CD4-positive, alpha-beta memory T cell (primary cell): ENCODE measurements at places on chromosomes 11 and 22. TPM values are rescaled to one million over a fixed set of nuclear protein-coding genes. Genes with fewer than 3 reads are reported as not detected.
A peak's percentile ranks its signal among the peaks of the same experiment; 100 is the strongest.

The SOX10 gene
- polyA plus RNA-seq = not detected

GRCh38 chr22:45319324-45319685 is 9.6 kb downstream of the FAM118A start:
- no peak for DNase-seq

DNA sequence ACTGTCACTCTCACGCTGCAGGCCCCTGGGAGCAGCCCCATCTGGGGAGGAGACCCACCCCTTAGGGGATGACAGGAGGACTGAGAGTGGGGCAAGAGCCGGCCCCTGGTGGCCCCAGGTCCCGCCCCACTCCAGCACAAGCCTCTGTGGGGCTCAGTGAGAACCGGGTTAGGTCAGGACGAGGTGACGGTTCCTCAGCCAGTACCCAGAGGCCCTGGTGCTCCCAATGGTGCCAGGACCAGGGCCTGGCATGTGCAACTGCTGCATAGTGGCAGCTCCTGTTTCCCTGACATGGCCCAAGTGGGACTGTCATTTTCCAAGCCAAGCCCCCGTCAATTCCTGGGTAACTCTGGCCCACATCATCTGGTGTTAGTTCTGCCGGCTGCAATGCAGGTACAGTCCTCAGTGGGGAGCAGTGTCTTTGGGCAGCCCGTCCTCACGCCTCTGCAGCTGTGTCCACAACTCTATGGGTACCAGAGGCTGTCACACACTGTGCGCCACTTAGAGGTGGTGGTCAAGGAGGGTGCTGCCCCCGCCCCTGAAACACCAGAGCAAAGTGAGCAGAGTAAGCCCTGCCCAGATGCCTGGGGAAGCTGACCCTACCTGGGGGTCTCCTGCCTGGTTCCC is 15.9 kb downstream of the CHID1 start:
- no peak for DNase-seq

DNA sequence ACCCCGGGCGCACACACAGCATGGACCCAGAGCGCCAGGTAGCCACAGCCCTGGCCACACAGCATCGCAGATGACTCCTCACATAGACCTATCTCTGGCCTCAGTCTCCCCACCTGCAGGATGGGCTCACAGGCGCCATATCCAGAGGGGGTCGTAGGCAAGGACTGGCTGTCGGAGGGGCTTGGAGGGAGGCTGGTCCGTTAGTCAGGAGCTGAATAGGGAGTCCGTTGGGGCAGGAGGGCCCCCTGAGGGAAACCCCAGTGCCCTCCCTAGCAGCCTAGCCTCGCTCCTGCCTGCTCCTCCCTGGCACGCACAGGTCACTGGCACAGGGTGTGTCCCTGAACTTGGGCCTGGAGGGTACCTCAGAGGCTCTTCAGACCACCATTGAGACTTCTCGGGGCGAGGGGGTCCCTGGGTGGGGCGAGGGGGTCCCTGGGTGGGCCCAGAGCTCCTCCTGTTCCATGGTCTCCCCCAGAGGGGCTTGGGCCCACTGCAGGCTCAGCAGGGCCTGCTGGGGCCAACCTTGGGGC is 2.0 kb downstream of the PLXNB2 start:
- no peak for DNase-seq

GRCh38 chr11:57303990-57304579 is 20.7 kb downstream of the TNKS1BP1 start:
- no peak for DNase-seq

GRCh38 chr22:45608763-45609180 is 62.9 kb upstream of the ATXN10 start:
- peak; percentile 30 for DNase-seq

The DNAJB7 gene
- polyA plus RNA-seq = not detected

- no peak for DNase-seq
These were observed 34.5 kb upstream of the ANO3 start for GRCh38 chr11:26297189-26297975.

The OR8D1 gene
- not detected for polyA plus RNA-seq

DNA sequence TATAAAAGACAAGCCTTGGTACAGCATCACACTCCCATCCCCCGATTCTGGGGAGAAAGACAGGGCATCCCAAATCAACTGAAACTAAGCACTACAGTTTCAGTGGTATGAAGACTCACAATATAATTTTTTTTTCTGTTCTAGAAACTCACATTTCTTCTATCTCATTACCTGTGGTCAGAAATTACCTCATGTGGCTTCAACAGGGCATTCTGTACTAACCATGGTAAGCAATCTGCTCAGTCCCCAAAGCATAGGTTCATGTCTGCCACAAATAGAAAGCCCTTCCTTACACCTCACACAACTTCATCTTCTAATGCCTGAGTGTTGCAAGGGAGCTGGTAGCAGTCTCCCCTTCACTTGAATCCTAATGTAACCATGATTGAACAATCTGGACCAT is 147.4 kb upstream of the POU2AF2 start:
- no peak for DNase-seq

DNA sequence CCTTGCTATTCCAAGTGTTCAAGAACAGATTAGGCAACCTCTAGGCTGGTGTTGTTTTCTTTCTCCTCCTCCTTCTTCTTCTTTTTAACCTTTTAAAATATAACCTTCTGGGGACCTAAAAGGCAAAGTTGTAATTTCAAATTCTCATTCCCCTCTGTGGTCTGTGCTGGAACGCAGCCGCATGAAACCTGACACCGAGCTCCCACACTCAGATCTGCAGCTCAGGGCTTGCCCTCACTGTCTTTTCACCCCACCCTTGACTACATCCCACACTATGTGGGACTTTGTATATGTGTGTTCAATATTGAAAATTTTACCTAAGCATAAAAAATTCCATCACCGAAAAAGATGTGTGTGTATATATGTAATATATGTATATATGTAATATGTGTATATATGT is 62.0 kb upstream of the ARHGAP42 start:
- no peak for DNase-seq

The TRPM5 gene
- not detected for polyA plus RNA-seq

The BIRC2 gene
- polyA plus RNA-seq = 33.4 TPM

The CHRM1 gene
- not detected for polyA plus RNA-seq

The XKR3 gene
- not detected for polyA plus RNA-seq

GRCh38 chr11:111635706-111636045 is 33.4 kb downstream of the SIK2 start:
- no peak for DNase-seq

The MRGPRX3 gene
- not detected for polyA plus RNA-seq

- DNase-seq = no peak
These were observed 502.1 kb upstream of the B3GAT1 start for GRCh38 chr11:134913999-134914590.

The PTDSS2 gene
- polyA plus RNA-seq = 6.3 TPM

The SAA2 gene
- polyA plus RNA-seq = not detected

The C22orf42 gene
- not detected for polyA plus RNA-seq

DNA sequence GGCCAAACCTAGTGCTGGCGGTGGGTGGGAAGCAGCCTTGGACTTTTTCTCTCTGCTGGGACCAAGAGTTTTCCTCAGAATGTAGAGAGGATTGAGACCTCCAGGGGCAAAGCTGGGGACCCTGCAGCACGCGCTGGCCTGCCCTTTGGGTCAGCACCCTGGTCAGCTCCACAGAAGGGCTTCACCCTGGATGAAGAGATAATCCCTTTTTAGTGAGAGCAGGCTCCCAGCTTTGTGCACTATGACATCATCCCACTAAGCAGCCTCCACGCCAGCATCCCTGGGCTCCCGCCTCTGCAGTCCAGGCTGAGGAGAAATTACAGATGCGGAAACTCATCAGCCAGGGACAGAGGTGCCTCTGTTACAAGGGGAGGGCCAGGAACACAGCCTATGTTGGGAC is 23.5 kb downstream of the DRICH1 start:
- no peak for DNase-seq

- DNase-seq = no peak
These were observed 7.6 kb downstream of the AP2A2 start for GRCh38 chr11:933142-933851.

DNA sequence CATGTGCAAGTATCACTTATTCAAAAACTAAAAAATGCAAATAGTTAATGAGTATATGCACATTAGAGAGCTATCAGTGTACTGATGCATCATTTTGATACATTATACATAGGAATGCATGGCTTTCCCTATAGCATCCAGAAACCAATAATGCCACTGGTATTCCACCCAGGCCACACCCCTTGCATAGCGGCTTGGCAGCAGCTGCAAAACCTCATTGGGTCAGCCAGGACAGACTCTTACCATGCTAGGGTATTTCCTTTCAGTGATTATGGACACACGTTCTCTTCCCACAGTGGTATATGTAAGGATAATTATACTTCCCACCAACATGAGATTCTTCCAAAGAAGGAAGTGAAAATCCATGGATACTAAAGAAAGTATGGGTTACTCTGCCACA is 145.9 kb upstream of the PITPNB start:
- DNase-seq = no peak

DNA sequence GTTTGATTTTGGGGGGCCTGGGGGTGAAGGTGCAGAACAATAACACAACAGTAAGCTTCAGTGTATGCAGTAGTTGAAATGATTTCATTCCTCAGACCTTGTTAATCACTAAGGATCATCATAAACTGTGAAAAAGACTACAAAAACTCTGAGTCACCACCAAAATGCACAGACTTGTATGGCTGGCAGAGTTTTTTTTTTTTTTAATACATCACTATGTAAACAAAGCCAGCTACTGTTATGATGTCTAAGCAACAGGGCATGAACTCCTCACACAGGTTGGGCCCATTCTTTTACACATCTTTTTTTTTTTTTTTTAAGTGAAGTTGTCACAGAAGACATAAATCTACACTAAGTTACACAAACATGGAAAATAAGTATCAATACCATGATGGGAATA is 311.9 kb downstream of the GUCY1A2 start:
- no peak for DNase-seq

The SMTNL1 gene
- polyA plus RNA-seq = not detected

- DNase-seq = no peak
These were observed 12.5 kb downstream of the DDX25 start for GRCh38 chr11:125916683-125917347.

The PIH1D2 gene
- polyA plus RNA-seq = not detected

- DNase-seq = no peak
These were observed 102.3 kb upstream of the DRD2 start for GRCh38 chr11:113577356-113578032.

The NCAM1 gene
- polyA plus RNA-seq = not detected

The CARD10 gene
- polyA plus RNA-seq = not detected

GRCh38 chr11:35260342-35260985 is 121.5 kb downstream of the CD44 start:
- no peak for DNase-seq

- no peak for DNase-seq
These were observed 104.0 kb downstream of the SOX6 start for GRCh38 chr11:16252373-16252772.

GRCh38 chr11:2306452-2306823 is 4.6 kb downstream of the TSPAN32 start:
- DNase-seq = no peak

DNA sequence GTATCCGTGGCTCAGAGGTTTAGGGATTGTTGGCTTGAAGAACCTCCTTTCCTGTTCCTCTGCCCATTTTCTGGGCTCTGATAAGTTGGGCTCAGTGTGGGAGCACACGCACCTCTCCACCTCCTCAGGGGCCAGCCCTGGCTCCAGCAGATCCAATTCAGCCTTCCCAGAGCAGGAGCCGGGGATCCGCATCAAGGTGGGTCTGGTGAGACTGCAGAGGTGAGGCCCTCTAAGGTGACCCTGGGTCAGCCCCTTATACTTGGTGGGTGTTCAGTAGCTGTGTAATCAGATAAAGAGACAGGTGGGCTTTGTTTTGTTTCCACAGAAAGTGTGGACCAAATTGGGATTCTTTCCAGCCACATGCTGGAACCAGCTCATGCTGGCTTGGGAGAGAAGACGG is 1466.0 kb downstream of the TBC1D22A start:
- DNase-seq = no peak

DNA sequence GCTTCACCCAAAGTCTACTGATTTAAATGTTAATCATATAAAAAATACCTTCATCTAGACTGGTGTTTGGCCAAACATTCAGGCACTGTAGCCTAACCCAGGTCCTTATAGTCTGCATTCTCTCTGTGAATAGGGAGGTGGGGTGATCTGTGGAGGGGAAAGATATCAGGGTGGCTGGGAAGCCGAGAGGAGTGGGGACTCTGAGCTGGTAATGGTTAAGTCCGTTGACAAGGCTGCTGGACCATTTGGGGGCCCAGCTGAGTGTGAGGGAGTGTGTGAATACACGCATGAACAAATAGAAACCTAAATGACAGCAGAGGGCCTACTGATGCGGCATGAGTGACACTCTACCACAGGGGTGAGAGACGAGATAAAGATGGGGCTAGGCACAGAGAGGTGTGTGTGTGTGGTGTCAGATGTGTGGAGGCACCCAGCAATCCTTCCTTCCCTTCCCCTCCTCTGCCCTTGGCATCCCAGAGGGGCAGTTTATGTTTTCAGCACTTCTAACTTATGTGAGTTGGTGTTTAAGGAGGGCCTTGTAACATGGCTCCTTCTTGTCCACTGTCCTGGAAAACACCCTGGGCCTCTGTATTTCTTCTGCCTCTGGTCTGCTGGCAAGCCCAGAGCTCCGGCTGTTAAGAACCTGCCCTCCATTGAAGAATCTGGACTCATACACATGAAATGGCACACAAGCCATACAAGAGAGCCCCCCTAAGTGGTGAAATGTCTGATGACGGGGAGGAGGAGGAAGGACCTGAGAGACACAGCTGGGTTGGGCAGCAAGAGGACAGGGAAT is 249.1 kb upstream of the TBCEL start:
- no peak for DNase-seq

The SSTR3 gene
- polyA plus RNA-seq = 0.50 TPM

GRCh38 chr22:48945621-48946458 is 881.8 kb downstream of the BRD1 start:
- DNase-seq = no peak

The TENM4 gene
- polyA plus RNA-seq = not detected

The APOA5 gene
- polyA plus RNA-seq = not detected

The RAB38 gene
- polyA plus RNA-seq = 1.0 TPM

GRCh38 chr11:119368121-119369034 is 13.1 kb downstream of the USP2 start:
- no peak for DNase-seq

GRCh38 chr11:103696123-103696522 is 340.3 kb upstream of the DDI1 start:
- no peak for DNase-seq

DNA sequence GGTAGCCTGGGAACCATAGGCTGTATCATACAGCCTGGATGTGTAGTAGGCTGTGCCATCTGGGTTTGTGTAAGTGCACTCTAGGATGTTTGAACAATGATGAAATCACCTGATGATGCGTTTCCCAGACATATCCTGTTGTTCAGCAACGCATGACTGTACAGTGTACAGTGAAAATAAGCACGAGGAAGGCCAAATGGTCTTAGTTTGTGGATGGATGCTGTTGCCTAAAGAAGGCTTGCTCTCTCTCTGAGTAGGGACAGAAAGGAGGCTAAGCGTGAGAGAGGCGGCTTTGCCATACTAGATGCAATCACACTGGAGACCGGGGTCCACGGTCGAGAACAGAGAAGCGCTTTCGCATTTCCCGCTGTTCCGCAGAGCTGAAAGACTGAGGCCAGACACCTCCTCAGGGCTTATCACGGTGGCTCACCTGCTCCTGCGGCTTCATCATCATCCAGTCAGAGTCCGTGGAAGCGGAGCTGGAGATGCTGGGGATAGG is 27.6 kb upstream of the APLP2 start:
- no peak for DNase-seq

- DNase-seq = no peak
These were observed 71.0 kb upstream of the TP53I11 start for GRCh38 chr11:45021692-45022141.

GRCh38 chr11:108223348-108224149 is 682 bp downstream of the ATM start:
- peak; percentile 59 for DNase-seq
